Suprapubic skin (tissue), 4 donors: ENCODE measurements at places on chromosomes 1 and 21. TPM values are rescaled to one million over a fixed set of nuclear protein-coding genes. Genes with fewer than 3 reads are reported as not detected.
A peak's percentile ranks its signal among the peaks of the same experiment; 100 is the strongest.

The TRIM46 gene
- total RNA-seq, result 0.80 TPM

The FOXO6 gene
- total RNA-seq, result 1.8 TPM

The CTSK gene
- 98.0 TPM for total RNA-seq

The ENAH gene
- total RNA-seq, result 44.6 TPM

The CRYZ gene
- total RNA-seq, result 39.1 TPM

The SARS1 gene
- total RNA-seq, result 169 TPM

The RPTN gene
- total RNA-seq, result 25.6 TPM

The SFN gene
- 813 TPM for total RNA-seq

The RGS8 gene
- not detected for total RNA-seq

DNA sequence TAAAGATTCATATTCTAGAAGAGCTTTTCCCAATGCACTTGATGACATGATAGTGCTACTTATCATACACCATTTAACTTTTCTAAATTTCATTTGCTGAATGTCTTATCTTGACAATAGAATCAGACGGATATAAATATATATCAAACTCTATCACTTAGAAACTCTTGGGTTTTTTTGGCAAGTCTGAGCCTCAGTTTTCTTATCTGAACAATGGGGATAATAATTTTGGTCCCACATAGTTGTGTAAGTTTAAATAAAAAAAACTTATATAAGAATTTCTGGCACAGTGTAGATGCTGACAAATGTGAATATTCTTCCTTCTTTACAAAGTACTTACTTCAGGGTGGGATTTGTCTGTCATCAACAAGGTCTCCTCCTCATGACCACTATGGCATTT, 21.5 kb upstream of the LEPR start:
- no peak overlapping the region for H3K27ac ChIP-seq
- no peak overlapping the region for H3K4me3 ChIP-seq
- no peaks in the 10 kb centered on the region for H3K4me1 ChIP-seq
- DNase-seq, result no peak

- no peak for DNase-seq
- H3K36me3 ChIP-seq, result no peaks in the 10 kb centered on the region
- no peak overlapping the region for H3K4me3 ChIP-seq
- no peak overlapping the region for H3K27ac ChIP-seq
These were observed 48.4 kb upstream of the TNFSF18 start for GRCh38 chr1:173099166-173099565.

DNA sequence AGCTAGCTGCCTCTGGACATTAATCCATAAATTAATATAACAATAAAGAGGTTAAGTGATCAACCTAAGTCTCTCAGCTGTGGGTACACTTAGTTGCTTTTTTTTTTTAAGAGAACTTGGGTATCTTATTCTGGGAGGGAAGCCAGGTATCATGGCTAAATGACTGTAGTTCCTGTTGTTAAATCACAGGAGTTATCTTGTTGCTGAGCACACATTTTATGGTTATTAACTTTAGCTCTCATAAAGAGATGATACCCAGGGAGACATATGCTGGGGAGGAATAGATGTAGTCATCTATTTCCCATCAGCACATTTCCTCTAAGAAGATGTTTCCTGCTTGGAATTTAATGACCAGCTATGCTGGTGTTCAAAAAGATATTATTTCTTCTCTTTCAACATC, 227.8 kb downstream of the PTGER3 start:
- H3K4me1 ChIP-seq, result no peaks in the 10 kb centered on the region
- H3K27me3 ChIP-seq, result no peaks in the 10 kb centered on the region
- no peaks in the 10 kb centered on the region for H3K36me3 ChIP-seq
- no peak overlapping the region for H3K4me3 ChIP-seq

DNA sequence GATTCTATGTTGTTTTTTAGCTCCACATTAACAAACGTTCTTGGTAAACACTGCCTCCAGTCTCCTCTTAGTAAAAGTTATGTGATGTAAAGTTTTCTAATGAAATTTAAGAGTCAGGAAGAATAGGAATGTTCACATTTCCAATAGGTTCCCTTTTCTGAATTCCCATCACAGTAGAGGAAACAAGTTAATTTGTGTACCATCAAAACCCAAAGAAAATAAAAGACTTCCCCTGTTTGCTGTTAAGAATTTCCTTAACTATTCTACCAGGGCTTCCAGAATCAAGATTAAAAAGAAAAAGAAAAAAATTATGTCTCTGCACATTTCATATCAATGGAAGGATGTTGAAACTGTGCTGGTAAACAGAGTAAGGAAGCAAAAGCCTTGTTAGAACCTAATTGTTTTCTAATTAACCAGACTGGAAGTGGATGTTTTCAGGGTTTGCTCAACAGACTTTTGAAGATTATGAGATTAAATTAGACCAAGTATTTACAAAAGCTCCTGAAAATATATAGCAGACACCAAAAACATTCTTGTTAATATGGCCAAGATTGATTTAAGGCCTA, 43.4 kb upstream of the PALMD start:
- H3K27ac ChIP-seq, result no peak overlapping the region
- DNase-seq, result no peak
- H3K36me3 ChIP-seq, result no peaks in the 10 kb centered on the region
- H3K4me1 ChIP-seq, result no peaks in the 10 kb centered on the region
- H3K4me3 ChIP-seq, result no peak overlapping the region

- no peak overlapping the region for H3K27ac ChIP-seq
- no peak overlapping the region for H3K4me3 ChIP-seq
- H3K4me1 ChIP-seq, result no peaks in the 10 kb centered on the region
These were observed 48.5 kb upstream of the NRDC start for GRCh38 chr1:51927029-51927428.

GRCh38 chr1:226681652-226682493, 57.2 kb downstream of the ITPKB start:
- no peaks in the 10 kb centered on the region for H3K36me3 ChIP-seq
- DNase-seq, result no peak
- H3K4me1 ChIP-seq, result peaks cover 77% of the 10 kb centered on the region
- no peak overlapping the region for H3K27ac ChIP-seq

GRCh38 chr1:40736085-40736531, 44.6 kb downstream of the NFYC start:
- DNase-seq, result no peak
- no peak overlapping the region for H3K27ac ChIP-seq
- peaks cover 20% of the 10 kb centered on the region for H3K4me1 ChIP-seq

- no peak overlapping the region for H3K4me3 ChIP-seq
- peaks cover 14% of the 10 kb centered on the region for H3K27me3 ChIP-seq
- H3K27ac ChIP-seq, result no peak overlapping the region
These were observed 8.4 kb downstream of the FOXE3 start for GRCh38 chr1:47424336-47424982.

DNA sequence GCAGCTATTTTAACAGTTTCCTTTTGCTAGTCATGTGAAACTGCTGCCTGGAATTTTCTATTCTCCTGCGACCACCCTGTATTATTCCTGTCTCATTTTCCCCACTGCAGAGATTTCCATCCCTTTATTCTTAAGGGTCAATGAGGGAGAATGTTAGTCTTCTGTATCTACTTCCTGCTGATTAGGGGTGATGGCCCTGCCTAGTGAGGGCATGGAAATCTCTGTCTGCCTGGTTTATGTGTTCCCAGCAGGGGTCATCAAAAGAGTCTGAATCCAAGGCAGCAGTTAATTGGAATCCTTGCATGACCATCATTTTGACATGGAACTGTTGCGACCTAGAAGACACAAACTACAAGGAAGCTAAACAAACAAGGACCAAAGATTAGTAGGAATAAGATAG, 325.2 kb downstream of the PLPP3 start:
- H3K4me1 ChIP-seq, result peaks cover 18% of the 10 kb centered on the region
- DNase-seq, result no peak
- no peaks in the 10 kb centered on the region for H3K36me3 ChIP-seq
- no peak overlapping the region for H3K4me3 ChIP-seq
- H3K27ac ChIP-seq, result no peak overlapping the region

DNA sequence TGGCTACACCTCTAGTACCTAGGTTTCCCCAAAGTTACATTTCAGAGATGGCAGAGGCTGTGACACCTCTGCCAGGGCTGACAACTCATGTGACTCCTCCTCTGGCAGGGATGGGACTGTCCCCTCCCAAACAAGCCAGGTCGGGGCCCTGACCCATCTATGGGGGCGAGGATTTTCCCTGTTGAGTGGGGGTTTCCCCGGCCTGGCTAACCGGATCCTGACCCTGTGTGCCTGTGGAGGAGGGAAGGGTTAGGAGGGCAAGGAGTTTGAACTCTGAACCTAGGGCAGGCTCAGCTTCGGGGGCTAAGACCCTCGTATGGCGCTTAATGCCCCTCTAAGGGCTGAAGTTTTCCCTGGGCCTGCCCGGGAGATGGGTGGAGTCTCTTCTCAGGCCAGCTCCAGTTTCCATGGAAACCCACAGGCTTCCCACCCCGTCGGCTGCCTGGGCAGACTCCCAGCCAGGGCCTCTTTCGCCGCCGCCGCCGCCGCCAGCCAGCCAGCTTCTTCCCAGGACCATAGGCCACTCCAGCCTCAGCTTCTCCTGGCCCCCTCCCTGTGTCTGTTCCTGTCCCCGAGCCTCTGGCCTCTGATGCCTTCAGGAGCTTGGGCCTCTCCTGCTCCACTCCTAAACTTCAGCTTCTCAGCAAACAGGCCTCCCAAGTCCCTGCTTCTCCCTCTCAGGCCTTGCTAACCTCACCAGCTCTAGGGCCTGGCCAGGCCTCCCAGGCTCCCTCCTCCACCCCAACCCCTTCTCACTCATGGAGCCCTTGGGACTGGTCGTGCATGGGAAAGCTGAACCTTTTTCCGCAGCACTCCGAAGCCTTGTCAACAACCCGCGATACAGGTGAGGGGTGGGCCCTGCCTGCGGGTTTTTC, at the start of gene BTBD19:
TSS of gene BTBD19 (plus strand) at position 461 of the 875 bp plus-strand sequence. CDS start at position 759, 298 bp downstream.
- DNase-seq, result peak; percentile 93
- peaks cover 83% of the 10 kb centered on the region for H3K4me1 ChIP-seq
- H3K4me3 ChIP-seq, result peak within 1 kb of the TSS; percentile 33
- H3K27ac ChIP-seq, result peak within 1 kb of the TSS; percentile 94

- no peak overlapping the region for H3K27ac ChIP-seq
- no peaks in the 10 kb centered on the region for H3K36me3 ChIP-seq
- H3K4me3 ChIP-seq, result no peak overlapping the region
- H3K4me1 ChIP-seq, result peaks cover 3% of the 10 kb centered on the region
- no peak for DNase-seq
- peaks cover 5% of the 10 kb centered on the region for H3K27me3 ChIP-seq
These were observed 45.0 kb downstream of the UBASH3A start for GRCh38 chr21:42448686-42449085.

DNA sequence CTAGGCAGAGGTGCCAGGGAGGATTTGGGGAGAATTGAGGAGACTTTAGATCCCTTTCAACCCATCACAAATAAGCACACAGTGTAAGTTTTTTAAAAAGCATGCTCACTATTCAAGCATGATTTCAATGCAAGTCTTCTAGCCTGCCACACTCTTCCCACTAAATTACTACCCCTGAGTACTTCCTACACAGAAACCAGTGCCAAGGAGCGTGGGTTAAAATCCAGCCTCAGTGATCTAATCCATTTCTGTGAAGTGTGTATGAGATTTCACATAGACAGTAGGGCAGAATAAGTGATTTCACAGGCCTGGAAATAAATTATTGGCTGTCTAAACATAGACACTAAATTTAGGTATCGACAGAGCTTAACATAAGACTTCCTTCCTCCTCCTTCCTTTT, 142.9 kb upstream of the ATP1B1 start:
- no peaks in the 10 kb centered on the region for H3K4me1 ChIP-seq
- DNase-seq, result no peak
- no peak overlapping the region for H3K4me3 ChIP-seq
- H3K27ac ChIP-seq, result no peak overlapping the region
- no peaks in the 10 kb centered on the region for H3K27me3 ChIP-seq

DNA sequence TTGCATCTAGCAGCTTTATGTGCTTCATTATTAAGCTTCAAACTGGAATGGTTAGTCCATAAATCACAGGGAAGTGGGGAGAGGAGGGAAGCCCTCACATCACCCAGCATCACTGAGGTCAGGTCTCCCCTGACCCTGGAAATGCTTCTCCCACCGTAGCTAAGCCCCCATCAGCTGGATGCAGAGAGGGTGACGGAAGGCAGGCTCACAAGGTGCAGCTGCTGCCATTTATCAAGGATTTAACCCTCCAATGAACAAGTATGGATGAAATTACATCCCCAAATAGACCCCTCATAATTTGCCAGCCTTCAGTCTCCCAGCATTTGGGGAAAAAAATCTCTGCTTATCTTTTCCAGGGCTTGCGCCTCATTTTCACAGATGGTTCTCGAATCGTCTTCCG, 60.8 kb downstream of the PGM1 start:
- H3K4me3 ChIP-seq, result no peak overlapping the region
- no peak overlapping the region for H3K27ac ChIP-seq
- no peak for DNase-seq
- H3K4me1 ChIP-seq, result no peaks in the 10 kb centered on the region
- no peaks in the 10 kb centered on the region for H3K27me3 ChIP-seq

DNA sequence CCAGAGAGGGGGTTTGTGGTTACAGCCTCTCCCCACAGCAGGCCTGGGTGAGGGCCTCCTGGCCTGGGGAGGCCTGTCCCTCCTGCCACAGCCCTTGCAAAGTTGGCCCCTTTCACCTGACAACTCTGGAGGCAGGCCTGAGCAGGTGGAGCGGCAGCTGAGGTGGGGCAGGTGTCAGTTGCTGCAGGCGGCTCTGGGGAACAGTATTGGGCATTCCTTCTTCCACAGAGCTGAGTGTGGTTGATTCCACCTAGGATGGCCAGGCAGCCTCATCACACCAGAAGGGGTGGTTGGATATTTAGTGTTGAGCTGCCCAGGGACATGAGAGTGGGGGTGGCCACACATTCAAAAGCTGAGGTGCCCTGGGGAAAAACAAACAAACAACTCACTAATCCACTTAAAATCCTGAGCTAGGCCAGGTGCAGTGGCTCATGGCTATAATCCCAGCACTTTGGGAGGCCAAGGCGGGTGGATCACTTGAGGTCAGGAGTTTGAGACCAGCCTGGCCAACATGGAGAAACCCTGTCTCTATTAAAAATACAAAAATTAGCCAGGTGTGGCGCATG, 31.1 kb downstream of the PIGP start:
- no peaks in the 10 kb centered on the region for H3K27me3 ChIP-seq
- no peak overlapping the region for H3K27ac ChIP-seq
- H3K4me3 ChIP-seq, result no peak overlapping the region
- DNase-seq, result no peak
- H3K4me1 ChIP-seq, result no peaks in the 10 kb centered on the region
- no peaks in the 10 kb centered on the region for H3K36me3 ChIP-seq

DNA sequence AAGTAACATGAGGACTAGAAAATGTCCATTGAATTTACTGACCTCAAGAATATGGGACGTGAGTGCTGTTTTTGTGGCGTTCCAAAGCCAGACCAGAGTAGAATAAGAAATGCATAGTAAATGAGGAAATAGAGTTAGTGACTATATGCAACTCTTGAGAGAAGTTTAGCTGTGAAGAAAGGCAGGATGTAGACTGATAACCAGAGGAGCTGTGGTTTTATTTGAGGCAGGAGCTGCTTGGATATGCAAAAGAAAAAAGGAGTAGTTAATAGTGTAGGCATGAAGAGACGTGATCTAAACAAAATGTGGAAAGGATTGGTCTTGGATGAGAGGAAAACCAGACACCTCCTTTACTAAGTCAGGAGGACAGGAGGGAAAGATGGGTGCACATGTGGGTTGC, 28.2 kb downstream of the DNAH14 start:
- H3K4me3 ChIP-seq, result no peak overlapping the region
- DNase-seq, result no peak
- H3K27ac ChIP-seq, result no peak overlapping the region
- H3K36me3 ChIP-seq, result no peaks in the 10 kb centered on the region

GRCh38 chr1:156638189-156638985, 3.5 kb upstream of the BCAN start:
- H3K4me3 ChIP-seq, result no peak overlapping the region
- H3K27ac ChIP-seq, result no peak overlapping the region
- H3K27me3 ChIP-seq, result peaks cover 91% of the 10 kb centered on the region
- DNase-seq, result no peak
- H3K4me1 ChIP-seq, result peaks cover 15% of the 10 kb centered on the region
